Nephron progenitor cell (in vitro differentiated cells): ENCODE measurements at places on chromosomes 4 and X.

- DNase-seq: no peak
Measured at GRCh38 chrX:123277821-123278220, 93.7 kb downstream of the GRIA3 start.

- DNase-seq: no peak
Measured at GRCh38 chr4:118989098-118990080, 100.7 kb downstream of the SYNPO2 start.

- no peak for DNase-seq
Measured at GRCh38 chr4:149280806-149281205, 534.8 kb downstream of the IQCM start.

- no peak for DNase-seq
Measured at GRCh38 chr4:94115687-94116086, 92.0 kb upstream of the SMARCAD1 start.

GRCh38 chr4:45477311-45477733 is 646.5 kb downstream of the GABRG1 start:
- DNase-seq: no peak

DNA sequence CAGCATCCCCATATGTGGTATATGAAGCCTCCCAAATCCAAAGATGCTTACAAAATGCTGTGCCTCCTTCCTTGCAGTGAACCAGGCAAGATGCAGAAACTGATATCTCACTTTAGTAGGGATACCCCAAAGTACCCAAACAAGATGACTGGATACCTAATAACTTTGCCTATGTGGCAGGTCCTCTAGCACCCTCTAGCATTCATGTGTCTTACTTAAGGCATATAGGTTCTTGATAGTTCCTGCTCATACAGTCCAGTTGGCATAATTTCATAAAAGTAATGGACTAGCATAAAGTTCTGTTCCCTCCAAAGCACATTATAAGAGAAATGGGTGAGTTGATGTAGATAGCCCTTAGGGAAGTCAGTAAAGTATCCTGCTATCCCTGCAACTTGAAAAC is 36.8 kb upstream of the SPP1 start:
- DNase-seq: no peak

- no peak for DNase-seq
Measured at GRCh38 chrX:107675823-107676555, 47.7 kb downstream of the PRPS1 start.

DNA sequence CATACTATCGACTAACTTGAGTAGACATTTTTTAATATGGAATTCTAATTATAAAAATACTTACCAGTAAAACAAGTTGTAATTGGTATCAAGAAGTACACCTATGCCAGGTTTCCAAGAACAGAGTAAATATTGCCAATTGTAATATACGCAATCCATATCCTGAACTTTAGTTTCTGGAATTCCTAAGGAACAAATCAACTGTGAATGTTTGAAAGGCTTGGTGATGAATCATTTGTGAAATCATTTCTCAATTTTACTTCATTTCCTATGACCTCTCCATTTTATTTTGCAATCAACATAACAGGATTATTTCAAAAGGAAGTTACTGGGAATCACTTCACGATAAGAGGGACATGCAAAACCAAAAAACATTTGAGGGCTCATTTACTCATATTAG is 3.7 kb downstream of the IL13RA2 start:
- DNase-seq: no peak

GRCh38 chr4:76902233-76902890 is 4.4 kb upstream of the SOWAHB start:
- DNase-seq: no peak

GRCh38 chr4:103024996-103025395 is 5.5 kb upstream of the SLC9B1 start:
- DNase-seq: no peak

- no peak for DNase-seq
Measured at GRCh38 chr4:129394635-129395034, 298.7 kb downstream of the C4orf33 start.

GRCh38 chr4:2882341-2882740 is 38.7 kb downstream of the ADD1 start:
- no peak for DNase-seq

DNA sequence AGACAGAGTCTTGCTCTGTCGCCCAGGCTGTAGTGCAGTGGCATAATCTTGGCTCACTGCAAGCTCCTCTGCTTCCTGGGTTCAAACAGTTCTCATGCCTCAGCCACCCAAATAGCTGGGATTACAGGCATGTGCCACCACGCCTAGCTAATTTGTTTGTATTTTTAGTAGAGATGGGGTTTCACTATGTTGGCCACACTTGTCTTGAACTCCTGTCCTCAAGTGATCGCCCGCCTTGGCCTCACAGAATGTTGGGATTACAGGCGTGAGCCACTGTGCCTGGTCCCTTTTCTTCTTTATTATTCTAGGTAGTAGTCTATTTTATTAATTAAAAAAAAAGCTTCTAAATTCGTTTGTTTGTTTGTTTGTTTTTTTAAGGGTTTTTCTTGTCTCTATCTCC is 59.1 kb downstream of the SLAIN2 start:
- no peak for DNase-seq

- DNase-seq: no peak
Measured at GRCh38 chr4:7607156-7607910, 172.6 kb upstream of the PSAPL1 start.

DNA sequence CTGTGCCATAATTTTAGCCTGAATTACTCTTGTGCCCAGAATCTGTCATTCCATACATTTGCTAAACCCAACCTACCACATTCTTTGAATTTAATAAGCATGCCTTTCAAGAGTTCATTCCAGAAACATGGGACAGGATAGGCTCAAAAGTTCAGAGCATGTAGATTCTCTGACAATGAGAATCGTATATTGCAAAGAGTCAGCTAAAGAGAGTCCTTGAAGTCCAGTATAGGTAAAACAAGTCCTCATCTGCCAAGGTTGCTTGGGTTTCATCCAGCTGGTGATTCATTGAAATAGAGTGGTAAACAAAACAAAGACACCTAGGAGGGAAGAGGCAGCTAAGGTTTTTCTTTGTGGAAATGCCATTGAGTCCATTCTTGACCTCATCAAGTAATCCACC is 249.3 kb upstream of the DIPK2B start:
- no peak for DNase-seq

DNA sequence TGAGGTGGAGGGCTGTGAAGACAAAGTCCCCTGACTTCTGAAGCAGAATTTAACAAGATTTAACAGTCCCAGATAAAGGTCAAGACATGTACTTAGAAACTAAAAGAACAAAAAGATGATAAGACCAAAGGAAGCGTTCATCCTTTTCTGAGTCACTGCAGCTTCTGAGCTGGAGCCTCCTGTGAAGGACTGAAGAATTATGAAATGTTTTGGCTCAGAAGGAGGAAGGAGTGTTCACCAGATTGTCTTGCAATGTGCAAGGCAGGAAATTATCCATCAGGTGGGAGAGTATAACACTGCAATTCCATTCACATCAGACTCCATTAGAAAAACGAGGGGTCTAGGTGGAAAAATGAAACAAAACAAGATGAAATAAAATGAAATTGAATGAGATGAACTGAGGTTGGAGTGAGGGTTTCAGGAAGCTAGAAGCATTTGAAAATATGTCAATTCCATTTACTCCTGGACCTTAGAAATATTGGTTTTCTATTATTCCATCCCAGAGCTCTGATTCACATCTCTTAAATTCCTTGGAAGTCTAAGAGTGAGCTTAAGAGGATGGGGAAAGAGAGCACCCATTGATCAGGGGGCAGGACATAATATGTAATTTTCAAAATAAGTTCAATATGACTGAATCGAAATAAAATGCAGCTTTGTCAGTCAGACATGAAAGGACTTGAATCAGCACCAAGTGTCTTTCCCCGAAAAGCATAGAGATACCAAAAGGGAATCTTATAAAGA is 186.1 kb upstream of the LNX1 start:
- no peak for DNase-seq

- DNase-seq: no peak
Measured at GRCh38 chr4:76997077-76997476, 47.5 kb downstream of the SEPTIN11 start.

- DNase-seq: no peak
Measured at GRCh38 chr4:623914-624566, 1.3 kb upstream of the PDE6B start.

- DNase-seq: no peak
Measured at GRCh38 chrX:73728602-73729001, 165.6 kb downstream of the CHIC1 start.

DNA sequence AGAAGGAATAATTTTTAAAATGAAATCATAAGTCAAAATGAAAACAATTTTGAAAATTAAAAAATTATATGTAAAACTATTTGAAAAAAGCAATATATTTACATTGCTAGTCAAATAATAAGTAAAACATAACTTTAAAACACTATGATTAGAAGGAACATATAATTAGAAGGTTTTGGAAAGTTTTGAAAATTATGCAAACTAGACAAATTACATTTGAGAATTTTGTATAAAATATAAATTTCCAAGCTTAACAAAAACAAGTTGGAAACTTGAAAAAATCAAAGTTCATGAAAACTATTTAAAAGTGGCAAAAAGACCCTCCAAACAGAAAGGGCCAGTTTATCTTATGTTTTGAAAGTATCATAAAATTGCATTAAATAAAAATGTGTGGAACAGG is 67.6 kb upstream of the TLL1 start:
- no peak for DNase-seq

DNA sequence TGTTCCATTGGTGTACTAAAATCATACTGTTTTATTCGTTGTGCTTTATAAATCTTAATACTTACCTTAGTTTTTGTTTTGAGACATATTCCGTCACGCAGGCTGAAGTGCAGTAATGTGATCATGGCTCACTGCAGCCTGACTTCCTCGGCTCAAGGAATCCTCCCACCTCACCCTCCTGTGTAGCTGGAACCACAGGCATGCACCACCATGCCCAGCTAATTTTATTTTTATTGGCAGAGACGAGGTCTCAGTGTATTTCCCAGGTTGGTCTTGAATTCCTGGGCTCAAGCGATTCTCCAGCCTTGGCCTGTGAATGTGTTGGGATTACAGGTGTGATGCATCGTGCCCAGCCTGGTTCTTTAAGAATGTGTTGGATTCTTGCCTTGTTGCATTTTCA is 24.4 kb upstream of the DCK start:
- no peak for DNase-seq

DNA sequence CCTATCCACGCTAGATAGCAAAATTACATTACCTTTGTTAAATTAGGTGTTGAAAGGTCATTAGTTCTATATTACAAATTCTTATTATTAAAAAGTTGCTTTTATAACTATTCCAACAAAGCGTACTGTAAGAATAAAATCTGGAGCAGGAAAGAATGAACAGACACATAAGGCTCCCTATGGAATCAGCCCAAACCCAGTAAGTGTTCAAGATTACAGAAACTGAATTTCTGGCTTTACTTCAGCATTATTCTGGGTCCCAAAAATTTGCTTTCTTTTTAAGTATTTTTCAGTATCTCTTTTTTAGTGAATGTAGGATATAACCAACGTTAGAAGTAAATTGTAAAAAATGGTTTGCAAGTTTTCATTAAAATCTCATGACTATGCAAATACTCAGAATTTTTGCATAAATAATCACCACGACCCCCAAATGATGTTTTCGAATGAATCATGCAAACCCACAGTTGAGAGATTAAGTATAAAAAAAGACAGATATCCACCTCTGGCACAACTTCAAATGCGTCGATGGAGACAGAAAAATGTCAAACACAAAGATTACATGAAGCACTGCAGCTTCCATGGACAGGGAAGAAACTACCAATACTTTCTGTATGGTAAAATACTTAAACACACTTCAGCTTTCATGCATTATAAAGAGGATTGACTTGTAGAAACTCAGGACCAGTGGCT is 238.5 kb downstream of the RASL11B start:
- DNase-seq: no peak

GRCh38 chr4:86603311-86603885 is 9.3 kb downstream of the PTPN13 start:
- no peak for DNase-seq

GRCh38 chr4:141782205-141782604 is 145.8 kb downstream of the IL15 start:
- no peak for DNase-seq

DNA sequence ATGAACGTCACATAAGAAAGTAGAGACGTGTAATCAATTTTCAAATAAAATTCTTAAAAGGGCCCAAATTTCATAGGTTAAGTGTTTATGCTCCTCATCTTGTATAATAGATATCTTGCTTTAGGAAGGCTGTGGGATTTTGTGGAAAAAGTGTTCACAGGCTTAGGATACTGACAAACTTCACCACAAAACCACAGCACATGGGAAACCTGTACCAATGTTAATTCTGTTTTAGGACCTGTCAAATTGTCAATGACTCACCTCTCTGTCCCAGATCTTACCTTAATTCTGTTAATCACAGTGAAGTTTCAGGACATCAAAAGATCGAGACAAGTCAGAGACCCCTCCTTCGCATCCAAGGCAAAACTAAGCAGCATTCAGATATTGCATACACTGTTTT is 24.2 kb downstream of the FGFBP1 start:
- DNase-seq: no peak

GRCh38 chr4:3168029-3168428 is 80.9 kb upstream of the MSANTD1 start:
- no peak for DNase-seq

DNA sequence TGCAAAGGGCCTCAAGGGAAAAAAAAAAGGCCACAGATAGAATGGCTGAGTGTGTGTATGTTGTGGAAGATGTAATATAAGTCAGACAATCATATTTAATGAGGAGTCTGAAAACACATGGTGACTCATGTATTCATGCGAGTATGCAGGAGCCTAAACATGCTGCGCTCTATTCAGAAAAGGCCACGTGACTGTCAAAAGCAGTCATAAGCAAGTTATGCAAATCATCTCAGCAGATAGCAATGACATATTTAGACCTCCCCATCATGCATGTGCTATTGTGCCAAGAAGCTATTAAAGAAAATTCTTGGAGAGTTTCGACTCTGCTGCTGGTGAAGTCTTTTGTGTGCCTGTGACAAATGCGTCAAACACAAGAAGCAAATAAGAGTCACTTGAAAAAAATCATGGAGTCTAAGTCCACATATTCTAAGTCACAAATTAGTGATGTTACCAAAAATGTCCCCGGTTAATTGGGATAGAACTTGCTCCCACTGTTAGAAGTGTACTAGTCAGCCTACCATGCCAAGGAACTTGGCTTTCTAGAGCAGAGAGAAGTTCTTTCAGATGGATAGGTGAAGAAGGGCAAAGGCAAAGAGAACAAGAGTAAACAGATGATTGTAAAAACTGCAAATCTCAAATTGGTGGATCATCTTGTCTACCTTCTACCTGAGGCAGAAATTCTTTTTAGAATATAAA is 5.0 kb downstream of the LNX1 start:
- DNase-seq: no peak

DNA sequence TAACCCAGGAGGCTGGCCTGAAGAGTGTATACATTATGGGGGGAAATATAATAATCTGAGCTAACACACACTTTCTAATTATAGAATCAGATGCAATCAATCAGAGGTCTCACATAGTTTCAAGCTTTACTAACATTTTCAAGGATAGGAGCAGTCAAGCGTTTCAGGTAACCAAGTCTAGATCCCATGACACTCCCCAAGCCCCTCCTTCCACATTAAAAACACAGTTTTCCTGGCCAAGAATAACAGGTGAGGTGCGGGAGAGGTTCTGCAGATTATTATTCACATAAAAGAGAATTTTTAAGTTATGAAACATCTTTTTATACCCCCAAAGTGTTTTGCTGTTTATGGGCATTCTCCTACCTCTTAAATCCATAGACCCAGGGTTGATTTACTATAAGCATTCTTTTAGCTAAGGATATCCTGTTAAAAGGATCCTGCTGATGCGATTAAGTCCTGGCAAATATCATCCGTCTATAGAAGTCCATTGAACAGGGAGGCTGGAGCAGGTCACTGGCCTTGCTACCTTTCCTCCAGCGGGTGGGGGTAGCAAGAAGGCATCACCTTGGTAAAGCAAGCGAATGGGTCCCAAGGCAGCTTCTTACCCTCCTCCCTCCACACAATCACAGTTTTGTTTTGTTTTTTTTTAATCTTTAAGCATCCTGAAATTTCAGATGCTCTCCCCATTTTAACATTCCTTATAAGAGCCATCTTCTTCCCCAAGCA is 104.7 kb upstream of the GPM6A start:
- DNase-seq: no peak
